ENCODE measurements at places on chromosomes 1 and 21.

DNA sequence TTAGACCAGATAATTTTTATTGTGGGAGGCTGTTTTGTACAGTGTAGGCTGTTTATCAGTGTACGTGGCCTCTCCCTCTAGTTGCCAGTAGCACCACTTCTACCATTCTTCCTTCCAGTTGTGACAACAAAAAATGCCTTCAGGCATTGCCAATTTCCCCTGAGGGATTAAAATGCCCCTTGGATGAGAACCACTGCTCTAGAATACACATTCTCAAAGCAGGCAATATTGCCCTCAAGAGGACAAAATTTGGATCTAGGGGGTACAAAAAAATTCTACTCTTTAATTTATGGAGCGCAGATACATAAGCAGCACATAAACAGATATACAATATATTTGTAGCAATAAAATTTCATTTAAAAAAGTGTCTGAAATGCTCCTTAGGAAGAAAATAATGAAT is 674.6 kb downstream of the PTPRC start:
- DNase-seq = no peak

- DNase-seq = peak; percentile 38
Observed at GRCh38 chr1:27045973-27046558, 33.4 kb upstream of the TENT5B start.

DNA sequence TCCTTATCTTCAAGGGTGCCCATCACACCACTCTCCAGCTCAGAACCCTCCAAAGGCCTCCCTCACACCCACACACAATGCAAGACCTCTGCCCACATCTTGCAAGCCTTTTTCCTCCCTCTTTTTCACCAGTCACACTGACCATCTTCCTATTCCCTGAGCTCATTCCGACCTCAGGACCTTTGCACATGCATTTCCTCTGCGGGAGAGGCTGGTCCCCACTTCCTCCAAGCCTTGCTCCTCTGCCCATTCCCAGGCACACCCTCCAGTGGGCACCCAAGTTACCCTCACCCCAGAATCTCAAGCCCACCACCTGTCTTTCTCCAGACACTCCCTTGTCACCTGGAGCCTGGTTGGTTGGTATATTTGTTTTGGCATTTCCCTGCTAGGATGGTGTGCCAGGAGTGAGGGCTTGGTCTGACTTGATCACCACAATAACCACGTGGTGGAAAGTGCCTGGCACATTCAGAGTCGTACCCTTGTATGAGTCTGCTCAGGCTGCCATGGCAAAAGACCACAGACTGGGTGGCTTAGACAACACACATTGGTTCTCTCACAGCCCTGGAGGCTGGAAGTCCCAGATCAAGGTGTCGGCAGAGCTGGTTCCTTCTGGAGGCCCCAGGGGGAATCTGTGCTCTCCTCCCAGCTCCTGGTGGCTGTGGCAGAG is 13.2 kb downstream of the MX2 start:
- no peak for DNase-seq

- DNase-seq = no peak
Observed at GRCh38 chr1:154313066-154313356, 7.9 kb upstream of the AQP10 start.

DNA sequence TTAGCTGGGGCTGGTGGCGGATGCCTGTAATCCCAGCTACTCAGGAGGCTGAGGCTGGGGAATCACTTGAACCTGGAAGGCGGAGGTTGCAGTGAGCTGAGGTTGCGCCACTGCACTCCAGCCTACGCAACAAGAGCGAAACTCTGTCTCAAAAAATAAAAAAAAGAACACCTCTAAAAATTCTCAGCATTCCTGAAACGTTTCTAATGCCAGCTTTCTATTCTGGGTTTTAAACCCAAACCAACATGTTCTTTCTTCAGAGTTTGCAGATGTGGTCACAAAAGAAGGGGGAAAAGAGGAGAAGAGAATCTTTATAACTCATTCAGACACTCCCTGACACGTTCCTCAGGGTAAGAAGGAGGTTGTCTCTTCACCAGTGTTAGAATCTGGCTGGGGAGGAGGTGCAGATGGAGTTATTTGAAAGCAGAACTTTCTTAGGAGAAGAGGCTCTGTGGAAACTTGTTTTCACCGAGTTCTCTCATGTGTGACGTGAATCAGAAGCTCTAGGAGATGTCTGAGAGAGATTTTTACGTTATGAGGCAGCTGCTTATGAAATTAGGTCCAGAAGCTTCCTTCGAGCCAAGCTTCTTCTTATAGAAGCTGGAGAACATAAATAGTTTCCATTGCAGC is 17.8 kb upstream of the CNR2 start:
- peak; percentile 84 for DNase-seq

DNA sequence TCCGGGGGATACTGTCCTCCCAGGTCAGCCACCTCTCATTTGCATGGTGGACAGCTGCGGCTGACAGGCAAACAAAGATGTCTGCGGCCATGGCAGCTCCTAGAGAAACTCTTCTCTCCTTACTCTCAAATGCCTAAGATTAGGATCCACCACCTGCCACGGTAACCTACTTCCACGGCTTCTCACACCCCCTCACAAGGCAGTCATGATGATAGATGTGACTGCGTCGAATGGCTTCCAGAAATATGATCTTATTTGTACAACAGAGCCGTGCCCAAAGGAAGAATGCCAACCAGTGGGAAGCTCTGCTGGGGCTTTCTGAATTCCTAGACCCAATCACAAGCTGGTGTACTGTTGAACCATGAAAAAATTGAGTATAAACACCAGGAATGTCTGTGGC is 73.4 kb downstream of the BACE2 start:
- DNase-seq = no peak

DNA sequence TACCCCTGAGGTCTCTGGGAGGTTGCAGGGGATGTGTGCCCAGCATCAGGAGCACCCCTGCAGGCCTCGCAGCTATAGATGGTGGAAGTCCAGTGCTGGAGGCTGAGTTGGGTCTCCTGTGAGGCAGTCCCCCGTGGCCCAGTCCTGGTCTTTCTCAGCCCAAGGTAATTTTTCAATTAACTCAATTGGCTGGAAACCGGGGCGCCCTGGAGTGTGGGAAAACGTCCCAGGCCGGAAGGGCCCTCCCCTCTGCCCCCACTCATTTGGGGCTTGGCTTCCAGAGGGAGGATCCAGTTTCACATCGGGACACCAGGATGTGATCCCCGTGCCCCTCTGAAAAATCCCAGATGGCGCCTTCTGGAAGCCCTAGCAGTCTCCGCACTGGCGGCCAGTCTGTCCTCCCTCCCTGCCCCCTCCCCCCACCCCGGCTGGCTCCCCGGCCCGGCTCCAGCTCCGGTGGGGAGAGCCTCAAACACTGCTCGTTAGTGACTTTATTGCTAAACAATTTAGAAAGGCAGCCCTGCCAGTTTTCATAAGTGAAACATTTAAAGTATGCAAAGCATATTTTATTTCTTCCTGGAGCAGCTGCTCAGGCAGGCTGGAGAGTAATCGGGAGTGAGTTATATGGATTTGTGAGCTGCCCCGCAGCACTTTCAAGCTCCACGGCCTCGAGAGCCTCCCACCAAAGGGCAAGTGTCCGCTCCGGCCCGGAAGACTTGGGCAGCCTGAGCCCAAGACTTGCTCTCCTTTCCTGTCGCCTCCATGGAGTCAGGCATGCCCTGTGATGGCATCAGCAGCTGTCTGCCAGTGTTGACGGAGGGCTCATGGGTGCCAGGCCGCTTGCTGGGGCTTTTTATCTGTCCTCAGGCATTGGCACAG is 208.2 kb upstream of the TMEM51 start:
- peak; percentile 96 for DNase-seq

- DNase-seq = no peak
Observed at GRCh38 chr21:14690886-14691285, 144.8 kb upstream of the SAMSN1 start.

- no peak for DNase-seq
Observed at GRCh38 chr1:73659136-73659535, 538.8 kb downstream of the LRRIQ3 start.

DNA sequence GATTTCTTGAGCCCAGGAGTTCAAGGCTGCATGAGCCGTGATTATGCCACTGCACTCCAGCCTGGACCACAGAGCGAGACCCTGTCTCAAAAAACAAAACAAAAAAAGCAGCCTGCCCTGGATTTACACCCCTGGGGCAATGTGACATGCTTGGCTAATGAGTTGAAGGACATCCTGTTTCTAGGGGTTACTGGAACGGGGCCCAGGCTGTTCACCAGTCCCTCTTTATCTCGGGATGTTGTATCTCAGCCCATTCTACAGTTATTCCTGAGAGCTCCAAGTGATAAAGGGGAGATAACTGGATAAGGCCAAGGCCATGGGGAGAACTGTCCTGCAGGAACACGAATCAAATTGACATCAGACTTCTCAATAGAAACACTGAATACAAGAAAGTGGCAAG is 21.7 kb upstream of the S100A2 start:
- DNase-seq = no peak

DNA sequence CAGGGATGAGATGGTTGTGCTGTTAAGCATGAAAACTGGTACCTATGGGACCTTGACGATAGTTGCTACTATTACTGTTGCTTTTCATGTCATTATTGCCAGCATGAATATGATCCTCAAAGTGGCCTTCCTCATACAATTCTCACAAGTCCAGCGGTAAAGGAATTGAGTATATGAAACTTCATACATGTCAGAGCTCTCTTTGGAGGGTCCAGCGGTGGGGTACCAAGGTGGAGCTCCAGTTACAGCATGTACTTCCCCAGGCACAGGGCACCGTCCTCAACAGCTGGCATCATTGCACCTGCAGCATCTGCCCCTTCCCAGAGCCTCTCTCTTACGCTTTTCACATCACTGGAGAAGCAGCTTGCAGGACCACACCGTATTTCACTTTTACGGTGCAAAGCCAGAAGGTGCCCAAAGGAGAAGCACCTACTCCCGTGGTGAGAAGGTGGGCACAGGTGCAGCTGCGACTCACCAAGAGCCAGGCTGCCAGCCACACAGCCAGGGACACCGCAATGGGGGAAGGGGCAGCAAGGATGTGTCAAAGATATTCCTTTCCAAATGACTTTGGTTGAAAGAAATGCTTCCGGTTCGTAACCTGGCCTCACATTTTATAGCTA is 166.4 kb upstream of the IRF2BP2 start:
- DNase-seq = no peak

DNA sequence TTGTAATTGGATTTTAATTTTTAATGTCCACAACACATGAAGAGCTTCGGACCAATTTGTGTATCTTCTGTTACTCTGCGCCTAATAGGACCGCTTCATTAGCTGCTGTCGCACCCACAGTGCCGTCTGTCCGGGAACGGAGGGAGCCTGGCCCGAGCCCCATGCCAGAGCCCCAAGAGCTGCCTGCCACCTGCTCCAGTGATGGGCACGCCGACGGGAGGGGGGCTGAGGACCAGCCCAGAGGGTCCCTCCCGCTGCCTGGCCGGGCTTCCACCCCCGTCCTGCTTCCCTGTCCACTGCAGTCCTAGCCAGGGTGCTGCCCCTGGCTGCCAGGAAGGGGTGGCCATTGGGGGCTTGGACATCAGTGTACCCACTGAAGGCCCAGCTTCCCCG is 30.3 kb upstream of the PLCH2 start:
- no peak for DNase-seq

DNA sequence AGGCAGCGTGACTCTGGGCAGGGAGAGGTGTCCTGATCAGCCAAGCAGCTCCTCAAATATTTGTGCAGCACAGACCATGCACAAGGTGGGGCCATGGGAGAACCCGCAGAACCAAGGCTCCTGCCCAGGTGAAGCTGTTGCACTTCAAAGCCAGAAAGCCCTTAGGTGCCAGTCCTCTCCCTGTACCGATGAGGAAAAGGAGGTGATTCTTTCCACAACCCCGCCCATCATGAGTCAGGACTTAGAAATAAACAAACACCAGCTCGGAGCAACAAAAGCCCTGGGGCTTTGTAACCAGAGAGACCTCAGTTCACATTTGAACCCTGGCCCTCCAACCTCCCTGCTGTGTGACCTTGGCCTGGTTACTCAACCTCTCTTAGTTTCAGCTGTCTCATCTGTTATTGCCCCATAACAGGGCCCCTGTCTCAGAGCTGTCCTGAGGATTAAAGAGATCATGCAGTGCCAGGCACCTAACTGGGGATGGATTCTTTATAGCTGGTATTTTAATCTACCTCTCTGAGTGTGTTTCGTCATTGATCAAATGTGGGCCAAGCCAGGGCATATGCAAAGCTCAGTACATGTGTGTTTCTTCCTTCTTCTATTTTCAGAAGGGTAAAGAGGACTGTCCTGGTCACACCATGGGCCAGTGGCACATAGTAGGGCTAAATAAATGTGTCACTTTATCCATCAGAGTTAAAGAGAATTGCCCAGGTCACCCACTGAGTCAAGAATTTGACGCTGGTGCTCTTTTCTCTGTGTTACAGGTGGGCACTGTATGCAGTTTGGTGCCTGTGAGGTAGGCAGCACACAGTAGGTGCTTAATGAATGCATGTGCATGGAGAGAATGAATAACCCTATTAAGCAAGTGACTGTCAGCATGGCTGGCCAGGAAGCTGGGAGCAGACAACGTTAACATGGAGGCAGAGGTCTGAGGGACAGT is 1.4 kb downstream of the LDLRAD1 start:
- DNase-seq = peak; percentile 8

DNA sequence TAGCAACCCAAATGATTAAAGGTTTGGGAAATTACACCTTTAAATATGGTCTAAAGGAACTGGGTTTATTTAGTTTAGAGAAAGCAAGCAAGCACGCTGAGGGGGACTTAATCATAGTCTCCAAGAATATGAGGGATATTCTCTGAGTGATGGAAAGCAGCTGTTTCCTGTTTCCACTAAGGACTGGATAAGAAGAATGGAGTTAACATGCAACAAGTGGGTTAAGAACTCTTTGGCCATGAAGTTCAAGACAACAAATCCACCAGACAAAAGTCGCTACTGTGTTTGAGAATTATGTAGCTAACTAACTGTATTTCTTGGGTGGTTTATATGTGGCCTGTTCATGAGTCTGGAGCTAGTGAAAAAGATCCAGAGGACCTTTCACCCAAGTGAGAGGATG is 85.7 kb downstream of the TGFB2 start:
- DNase-seq = no peak

- DNase-seq = no peak
Observed at GRCh38 chr1:229223498-229223897, 47.4 kb upstream of the RAB4A start.

GRCh38 chr21:44838039-44838895 is 20.4 kb upstream of the SUMO3 start:
- no peak for DNase-seq

All from AG10803 (cell line).